CD8-positive, alpha-beta T cell (primary cell): ENCODE measurements at places on chromosomes 16 and 17.

DNA sequence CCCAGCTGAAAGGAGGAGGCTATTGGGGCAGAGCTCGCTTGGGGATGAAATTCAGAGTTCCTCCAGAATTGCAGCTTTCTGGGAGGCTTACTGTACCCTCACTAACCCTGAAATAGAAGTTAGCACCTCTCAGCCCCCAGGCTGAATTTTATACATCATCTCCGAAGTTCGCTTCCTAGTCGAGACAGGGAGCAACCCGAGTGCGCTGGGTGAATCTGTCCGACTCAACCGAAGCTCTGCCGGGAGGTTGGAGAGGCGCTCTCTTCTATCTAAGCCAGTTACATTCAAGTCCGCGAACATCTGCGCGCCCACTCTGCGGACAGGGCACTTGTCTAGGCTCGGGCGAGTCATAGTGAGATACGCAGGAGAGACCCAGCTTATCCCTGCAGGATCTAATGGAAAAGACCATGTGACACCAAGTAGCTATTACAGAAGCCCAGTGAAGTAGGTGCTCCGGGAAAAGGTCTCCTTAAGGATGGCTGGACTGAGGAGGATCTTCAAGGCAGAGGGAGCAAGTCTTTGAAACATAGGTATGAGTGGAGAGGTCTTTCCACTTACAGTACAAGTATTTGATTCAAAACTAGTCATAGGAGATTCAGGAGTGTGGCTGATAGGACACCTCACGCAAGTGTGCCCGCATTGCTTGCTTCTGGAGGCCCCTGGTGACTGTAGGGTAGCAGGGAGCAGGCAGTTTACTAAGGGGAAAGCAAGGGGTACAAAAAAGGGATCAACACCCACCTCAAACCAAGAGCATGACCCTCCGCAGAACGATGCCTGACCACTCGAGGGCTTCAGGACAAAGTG lies 646 bp upstream of the HES7 start:
- peak; percentile 48 for DNase-seq

DNA sequence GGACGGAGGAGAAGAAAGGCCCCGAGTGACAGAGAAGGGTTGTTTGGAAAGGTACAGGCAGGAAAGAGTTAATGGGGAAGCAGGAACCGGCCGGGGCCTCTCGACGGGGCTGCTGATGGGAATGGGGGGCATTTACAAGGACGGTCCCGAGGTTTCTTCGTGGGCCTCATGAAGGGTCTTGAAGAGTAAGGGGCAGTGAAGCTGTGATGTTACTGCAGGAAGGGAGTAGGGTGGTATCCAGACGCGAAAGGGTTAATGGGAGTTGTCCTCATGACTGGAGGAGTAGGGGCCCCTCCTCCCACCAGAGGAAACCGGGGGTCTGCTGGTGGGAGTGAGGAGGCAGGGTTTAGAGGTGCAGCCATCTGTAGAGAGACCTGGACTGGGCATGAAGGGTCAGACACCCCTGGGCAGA lies 481 bp downstream of the PDK2 start:
- no peak for DNase-seq

DNA sequence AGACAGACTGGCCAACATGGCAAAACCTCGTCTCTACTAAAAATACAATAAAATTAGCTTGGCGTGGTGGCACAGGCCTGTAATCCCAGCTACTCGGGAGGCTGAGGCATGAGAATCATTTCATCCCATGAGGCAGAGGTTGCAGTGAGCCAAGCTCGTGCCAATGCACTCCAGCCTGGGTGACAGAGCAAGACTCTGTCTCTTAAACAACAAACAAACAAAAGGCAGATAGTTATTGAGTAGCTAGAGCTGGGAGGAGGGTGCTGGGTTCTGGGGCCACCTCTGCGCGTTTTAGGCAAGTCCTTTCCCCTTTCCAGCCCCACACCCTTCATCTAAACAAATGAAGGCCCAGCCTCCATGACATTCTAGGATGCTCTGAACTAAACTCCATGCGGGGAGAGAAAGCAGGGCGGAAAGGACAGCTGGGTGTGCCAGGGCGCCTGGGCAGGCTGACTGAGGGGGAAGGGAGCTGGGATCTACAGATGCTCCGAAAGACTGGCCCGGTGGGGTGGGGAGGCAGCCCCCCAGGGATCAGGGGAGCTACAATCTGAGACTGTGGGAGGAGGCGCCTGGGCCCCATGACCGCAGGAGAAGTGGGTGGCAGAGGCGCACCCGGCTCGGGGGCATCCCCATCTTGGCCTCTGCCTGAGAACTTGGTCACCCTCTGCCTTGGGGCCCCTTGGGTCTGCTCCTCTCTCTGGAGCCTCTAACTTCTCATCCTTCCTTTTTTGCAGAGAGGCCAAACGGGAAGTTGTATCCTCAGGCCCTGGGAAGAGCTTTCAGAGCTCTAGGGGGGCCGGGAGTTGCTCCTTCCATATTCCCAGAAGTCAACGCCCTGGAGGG lies 910 bp downstream of the ITGAL start:
- peak; percentile 37 for DNase-seq

GRCh38 chr16:30949650-30950515 lies 1.0 kb downstream of the ORAI3 start:
- peak; percentile 31 for DNase-seq

GRCh38 chr17:71725811-71726210 lies 395.0 kb upstream of the SOX9 start:
- DNase-seq, result no peak

- no peak for DNase-seq
Observed at GRCh38 chr17:33595828-33596227, 302.7 kb upstream of the ASIC2 start.

GRCh38 chr17:1095090-1095852 lies 84.5 kb downstream of the ABR start:
- DNase-seq, result no peak

- DNase-seq, result no peak
Observed at GRCh38 chr17:71963351-71963750, 157.5 kb upstream of the SOX9 start.

- DNase-seq, result no peak
Observed at GRCh38 chr16:19959736-19960135, 75.1 kb upstream of the GPRC5B start.

GRCh38 chr17:82072827-82073226 lies 7.2 kb upstream of the DUS1L start:
- no peak for DNase-seq

DNA sequence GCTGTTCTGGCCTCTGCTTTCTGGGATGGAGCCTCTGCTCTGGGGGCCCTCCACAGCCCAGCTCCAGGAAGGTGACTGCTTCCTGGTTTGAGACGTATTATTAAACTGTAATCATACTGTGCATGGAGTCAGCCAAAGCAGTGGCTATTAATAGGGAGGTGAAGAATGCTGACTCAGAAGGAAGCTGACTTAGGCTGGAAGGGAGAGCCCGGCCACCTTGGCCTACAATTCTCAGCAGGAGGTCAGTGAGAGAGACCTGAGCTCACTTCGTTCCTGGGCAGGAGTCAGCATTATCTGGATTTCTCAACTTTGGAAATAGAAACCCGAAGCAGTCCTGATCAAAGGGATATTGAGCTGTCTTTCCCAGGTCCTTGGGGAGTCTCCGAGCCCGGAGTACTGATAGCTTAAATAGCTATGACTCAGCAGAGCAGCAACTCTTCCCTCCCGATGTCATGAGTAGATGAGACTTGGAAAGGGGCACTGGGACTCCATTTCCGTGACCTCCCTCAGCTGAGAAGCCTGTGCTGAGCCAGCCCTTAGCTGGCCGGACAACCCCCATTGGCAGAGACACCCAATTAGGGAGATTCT lies 91.8 kb downstream of the YPEL2 start:
- DNase-seq, result no peak

GRCh38 chr17:41012326-41013120 lies 3.6 kb upstream of the KRTAP3-1 start:
- DNase-seq, result no peak

DNA sequence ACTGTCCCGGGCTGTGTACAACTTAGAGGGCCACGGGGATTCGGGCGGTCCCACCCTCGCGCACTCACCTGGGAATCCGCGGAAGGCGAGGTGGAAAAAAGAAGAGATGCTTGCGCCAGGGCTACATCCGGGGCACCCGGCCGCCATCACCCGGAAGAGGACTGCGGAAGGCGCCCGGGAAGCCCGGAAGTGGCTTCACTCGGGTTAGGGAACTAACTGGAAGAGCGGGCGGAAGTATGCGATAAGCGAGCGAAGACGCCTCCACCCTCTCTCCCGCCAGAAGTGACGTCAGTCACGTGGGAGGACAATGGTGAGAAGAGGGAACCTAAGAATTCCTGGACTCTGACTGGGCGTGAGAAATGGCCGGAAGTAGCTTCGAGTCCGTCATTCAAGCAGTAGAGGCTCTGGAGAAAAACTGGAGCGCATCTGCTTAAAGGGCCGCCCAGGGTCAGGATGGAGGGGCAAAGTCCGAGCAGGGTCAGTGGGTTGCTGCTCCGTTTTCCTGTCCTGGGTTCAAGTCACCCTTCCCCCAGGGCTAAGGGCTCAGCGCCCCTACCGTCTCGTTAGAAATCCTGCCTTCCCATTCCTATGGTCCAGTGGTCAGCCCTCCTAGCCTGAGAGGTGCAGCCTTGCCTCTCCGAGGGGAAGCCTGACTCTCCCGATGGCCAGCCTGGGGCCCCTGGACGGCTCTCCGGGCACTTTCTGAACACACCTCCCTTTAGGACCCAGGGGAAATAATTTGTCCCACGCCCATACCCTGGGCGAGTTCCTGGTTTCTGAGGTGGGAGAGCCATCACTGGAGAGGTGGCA lies at the start of gene CD2BP2:
Gene CD2BP2 (minus strand): TSS at position 165 of the 810 bp plus-strand sequence. CDS start 627 bp downstream, outside the sequence.
- DNase-seq, result peak; percentile 81

- DNase-seq, result no peak
Observed at GRCh38 chr16:89094252-89094879, 714 bp downstream of the ACSF3 start.

DNA sequence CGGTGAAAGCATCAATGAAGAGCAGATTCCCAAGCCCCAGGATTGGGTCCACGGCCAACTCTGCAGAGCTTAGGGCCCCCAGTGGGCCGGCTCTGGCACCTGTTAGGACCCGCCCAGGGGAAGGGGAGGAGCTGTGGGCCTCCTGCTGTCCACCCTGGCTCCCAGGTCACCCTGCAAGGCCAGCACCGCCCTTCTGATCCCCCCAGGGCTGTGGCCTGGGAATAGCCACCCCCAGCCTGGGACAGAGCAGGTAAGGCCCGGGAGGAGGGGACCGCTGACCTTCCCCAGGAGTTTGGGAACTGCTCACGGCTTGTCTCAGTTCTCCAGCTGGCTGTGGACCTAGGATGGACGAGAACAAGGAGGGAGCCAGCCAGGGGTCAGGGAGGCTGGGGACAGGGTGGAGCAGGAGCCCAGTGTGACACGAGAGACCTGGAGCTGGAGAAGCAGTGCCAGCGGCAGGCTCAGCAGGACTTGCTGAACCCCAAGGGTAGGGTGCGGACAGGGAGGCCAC lies 39.3 kb upstream of the SLC38A10 start:
- DNase-seq, result no peak

DNA sequence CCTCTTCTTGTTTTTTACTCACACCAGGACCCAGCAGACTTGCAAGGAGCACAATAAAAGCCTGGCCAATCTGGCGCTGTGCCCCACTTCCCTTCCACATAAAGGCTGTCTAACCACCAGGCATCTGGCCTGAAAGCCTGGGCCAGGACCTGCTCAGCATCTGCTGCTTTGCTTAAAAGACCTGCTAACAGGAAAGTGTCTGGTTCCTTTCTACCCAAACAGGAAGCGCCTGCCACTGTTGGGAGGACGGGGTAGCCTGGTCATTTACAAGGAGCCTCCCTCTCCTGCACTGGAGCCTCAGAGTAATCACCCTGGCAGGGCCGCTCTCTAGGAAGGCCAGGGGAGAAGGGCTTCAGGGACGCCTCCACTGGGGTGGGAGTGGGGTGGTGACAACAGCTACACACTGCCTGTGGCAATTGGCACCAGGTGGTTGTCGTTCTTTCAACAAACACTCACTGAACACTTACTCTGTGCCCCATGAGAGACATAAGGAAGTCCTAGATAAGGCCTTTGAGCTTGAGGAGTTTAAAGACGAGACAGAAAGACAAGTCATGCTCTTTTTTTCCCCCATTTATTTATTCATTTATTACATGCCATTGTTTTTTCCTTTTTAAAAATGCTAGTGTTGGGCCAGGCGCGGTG lies 6.3 kb upstream of the MMP28 start:
- DNase-seq, result peak; percentile 36

GRCh38 chr17:39143552-39144093 lies 7.8 kb downstream of the PLXDC1 start:
- no peak for DNase-seq

GRCh38 chr17:31825961-31826691 lies 32.9 kb downstream of the COPRS start:
- DNase-seq, result no peak

- no peak for DNase-seq
Observed at GRCh38 chr16:14198012-14198411, 126.9 kb downstream of the MRTFB start.

GRCh38 chr17:44751331-44751730 lies 7.5 kb upstream of the ADAM11 start:
- no peak for DNase-seq

DNA sequence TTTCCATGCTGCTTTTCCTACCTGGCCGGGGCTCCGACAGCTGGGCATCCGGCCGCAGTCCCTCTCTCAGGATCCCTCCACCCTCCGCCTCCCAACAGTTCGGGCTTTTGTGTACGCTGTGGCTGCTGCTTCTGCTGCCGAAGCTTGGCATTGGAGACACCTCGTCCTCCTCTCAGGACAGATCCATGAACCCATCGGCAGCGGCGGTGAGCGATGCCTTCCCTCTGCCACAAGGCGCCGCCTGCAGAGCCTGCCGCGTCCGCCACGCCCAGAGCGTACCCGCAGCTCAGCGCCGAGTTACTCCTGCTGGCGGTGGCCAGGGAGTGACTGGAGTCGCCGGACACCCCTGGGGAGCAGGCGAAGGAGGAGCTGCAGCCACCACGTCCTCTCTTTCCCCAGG lies 2032.8 kb downstream of the TP53TG3F start:
- no peak for DNase-seq

DNA sequence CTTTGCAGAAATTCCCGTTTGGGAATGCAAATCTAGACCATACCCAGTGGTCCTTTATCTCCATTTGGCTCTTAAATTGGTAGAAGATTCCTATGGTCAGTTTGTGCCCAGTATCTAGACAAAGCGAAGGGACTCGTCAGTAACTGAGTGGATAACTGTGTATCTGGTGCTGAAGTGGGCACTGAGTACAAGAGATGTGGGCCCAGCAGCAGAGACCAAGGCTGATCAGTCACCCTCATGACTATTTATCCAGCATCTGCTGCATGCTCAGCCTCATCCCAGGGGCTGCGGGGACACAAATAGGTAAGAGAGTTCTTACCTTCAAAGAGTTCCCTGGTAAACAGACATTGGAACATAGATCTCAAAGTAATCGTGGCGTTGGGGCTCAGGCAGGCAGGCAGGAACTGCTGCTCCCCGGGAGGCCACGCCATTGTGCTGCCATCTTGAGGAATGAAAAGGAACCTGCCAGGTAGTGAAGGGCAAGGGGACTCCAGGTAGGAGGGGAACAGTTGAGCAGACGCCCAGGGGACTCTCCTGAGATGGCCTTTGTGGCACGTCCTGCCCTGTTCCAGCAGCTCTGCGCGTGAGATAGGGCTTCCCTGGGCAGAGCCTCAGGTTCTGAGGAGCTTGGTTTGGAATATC lies 10.3 kb downstream of the NT5M start:
- peak; percentile 75 for DNase-seq
